Head of caudate nucleus (tissue), 42 donors: ENCODE measurements at places on chromosomes 3 and 15.

GRCh38 chr15:23438816-23439466 lies 8.1 kb downstream of the GOLGA6L2 start:
- DNase-seq: no peak

DNA sequence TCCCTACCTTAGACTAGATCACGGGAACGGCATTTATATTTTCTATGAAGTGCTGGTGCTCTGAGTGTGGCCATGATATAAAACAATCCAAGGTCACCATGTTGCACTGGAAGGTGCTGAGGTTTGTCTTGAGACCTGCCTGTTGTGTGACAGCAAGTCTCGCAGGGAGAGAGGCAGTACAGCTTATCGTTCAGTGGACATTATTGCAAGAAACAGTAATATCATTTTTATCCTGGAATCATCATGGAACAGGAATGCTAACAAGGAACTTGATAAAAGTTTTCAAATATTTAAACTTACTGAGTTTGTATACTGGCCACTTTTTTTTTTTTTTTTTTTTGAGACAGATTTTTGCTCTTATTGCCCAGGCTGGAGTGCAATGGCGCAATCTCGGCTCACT lies 40.0 kb upstream of the GCNT3 start:
- DNase-seq: no peak

DNA sequence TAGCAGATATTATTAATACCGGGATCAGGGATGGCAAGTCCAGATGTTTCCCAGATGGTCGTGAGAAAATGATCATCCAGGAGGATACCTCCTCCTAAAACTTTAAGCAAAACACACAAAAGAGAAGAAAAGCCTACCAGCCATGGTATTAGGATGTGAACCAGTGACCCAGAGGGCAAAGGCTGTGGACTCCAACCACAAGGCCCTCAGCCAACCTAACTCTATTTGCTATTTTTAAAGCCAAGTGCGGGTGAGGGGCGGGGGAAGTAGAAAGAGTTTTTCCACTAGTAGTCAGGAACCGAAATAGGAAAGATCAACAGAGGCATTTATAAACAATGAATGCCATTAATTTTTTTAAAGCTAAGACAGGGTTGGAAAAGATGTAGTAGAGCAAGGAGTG lies 77.4 kb downstream of the STAC start:
- no peak for DNase-seq

GRCh38 chr3:194374935-194375334 lies 5.4 kb upstream of the LRRC15 start:
- no peak for DNase-seq

DNA sequence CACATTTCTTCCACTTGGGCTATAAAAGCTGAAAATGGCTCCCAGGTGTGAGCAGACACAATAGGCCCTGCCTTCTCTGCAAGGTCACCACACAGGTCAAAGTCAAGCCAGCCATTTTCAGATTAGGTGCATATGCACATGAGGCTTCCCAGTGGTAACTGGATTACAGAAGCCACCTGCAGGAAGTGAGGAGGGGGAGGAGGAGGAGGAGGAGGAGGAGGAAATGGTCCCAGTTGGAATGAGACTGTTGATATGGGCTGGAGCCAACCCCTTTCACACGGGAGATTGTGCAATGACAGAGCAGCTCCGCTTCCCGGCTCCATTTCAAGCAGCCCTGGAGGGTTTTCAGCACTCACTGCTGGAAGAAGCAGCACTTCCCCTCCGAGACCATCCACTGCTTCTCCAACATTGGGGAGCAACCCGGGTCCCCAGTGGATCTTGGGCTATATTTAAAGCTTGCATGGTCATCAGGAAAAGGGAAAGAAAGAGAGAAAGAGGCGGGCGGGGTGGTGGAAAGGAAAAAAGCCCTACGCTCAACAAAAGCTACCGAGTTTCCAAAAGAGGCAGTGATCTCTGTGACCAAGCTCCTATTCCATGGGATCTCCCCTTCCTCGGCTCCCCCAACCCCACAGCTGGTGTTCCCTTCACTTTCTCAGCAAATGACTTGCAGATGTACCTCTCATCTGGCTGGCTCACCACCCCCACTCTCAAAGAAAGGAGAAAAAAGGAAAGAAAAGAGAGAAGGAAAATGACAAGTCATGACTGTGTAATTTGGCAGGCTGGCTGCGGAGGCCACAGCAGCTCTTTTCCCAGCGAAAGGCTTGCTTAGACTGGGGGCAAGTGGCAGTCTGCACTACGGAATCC lies 58.3 kb downstream of the LRIG1 start:
- no peak for DNase-seq

DNA sequence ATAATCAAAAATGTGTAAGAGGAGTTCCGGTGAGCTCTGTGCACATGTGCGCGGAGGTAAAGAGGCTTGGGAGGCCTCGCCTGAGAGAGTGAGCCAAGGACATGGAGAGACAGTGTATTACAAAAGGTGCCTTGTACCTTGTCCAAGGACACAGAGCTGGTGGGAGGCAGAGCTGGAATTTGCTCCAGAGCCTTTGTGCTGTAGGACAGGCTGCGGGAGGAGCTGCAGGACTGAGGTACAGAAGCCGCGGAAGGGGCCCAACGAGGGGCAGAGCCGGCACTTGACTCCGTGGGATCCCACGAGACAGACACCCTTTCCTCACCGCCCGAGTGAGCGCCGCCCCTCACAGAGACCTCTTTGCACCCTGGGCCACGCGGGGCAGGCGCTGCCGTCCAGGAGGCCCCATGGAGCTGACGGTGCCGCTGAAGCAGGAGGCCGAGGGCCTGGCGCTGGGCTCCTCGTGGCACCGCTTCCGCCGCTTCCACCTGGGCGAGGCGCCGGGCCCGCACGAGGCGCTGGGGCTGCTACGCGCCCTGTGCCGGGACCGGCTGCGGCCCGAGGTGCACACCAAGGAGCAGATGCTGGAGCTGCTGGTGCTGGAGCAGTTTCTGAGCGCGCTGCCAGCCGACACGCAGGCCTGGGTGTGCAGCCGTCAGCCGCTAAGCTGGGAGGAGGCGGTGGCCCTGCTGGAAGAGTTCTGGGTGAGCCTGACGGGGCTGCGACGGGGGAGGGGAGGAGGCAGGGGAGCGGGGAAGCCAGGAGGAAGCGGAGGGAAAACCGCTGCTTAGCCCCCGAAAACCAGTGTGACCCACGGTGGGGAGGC lies 68.7 kb downstream of the SLTM start:
- peak; percentile 37 for DNase-seq

DNA sequence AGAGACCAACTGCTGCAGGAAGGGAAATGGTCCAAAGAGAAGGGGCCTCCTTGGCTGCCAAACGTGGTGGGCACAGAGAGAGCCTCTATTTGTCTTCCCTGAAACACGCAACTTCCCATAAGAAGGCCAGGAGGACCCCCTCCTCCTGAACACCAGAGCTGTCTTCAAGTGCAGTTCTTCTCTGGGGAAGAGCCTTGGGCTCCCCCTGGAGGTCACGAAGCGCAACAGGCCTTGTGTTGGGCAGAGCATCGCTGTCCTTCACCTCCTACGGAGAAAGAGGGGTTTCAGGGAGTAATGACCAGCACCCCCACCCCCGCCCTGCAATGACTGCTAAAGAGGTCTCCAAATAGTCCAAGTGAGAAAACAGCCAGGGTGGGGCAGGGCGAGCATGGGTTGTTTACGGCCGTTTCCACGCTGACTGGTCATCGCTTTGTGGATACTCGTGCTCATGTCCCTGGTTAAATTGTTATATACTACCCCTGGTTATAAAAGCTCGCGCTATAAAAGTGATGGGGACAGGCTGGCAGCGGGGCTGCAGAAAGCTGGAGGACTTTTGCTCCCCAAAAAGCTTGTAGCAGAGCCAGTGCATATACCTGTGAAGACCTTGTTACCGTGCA lies 397.5 kb upstream of the ATP10A start:
- peak; percentile 37 for DNase-seq

- DNase-seq: no peak
Observed at GRCh38 chr15:65217526-65218482, 6.5 kb upstream of the CILP start.

GRCh38 chr15:55234800-55235104 lies 38.0 kb upstream of the RSL24D1 start:
- no peak for DNase-seq

- DNase-seq: peak; percentile 87
Observed at GRCh38 chr15:98311566-98312188, 336.7 kb upstream of the IGF1R start.

DNA sequence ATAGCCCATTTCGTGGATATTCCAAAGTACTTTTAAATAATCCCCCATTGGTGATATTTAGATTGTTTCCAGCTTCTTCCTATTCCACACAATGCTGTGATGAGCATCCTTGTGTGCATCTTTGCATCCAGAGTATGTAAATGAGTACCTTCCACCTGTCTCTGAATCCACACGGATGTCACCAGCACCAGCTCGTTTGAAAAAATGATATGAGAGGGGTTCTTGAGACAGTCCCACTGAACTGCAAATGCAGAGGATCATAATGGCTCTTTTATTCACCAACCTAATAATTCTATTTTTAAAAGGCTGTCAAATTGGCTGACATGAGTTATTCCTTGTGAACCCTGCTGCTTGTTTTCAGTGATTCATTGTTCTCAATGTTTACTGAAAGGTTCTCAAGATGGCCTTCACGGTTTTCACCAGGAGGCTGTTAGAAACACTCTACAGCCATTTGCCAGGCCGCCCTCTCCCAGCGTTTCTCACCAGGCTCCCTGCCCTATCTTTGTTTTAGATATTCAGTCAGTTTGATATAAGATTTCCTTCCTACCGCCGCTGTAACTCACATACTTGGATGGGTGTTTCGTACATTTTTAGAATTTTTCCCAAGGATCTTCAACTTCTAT lies 96.7 kb upstream of the PTPRG start:
- DNase-seq: no peak

- DNase-seq: no peak
Observed at GRCh38 chr3:42101481-42101880, 10.3 kb downstream of the TRAK1 start.

- no peak for DNase-seq
Observed at GRCh38 chr15:98676586-98677270, 28.4 kb downstream of the IGF1R start.

DNA sequence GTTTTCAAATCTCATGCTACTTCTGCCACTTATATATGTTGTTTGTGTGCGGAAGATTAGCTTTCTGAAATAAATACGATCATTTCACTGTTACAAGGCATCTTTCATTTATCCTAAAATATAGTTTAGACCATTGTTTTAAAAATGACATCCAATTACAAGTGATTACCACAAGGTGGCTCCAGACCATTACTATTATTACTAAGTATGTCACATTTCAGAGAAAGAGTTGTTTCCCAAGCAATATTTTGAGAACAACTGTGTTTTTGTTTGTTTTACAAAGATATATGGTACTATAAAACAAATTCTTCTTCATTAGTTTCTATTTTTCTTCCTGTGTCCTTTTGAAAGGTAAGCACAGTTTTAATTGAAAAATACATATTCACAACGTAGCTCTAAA lies 136.0 kb upstream of the RAP2B start:
- DNase-seq: no peak

DNA sequence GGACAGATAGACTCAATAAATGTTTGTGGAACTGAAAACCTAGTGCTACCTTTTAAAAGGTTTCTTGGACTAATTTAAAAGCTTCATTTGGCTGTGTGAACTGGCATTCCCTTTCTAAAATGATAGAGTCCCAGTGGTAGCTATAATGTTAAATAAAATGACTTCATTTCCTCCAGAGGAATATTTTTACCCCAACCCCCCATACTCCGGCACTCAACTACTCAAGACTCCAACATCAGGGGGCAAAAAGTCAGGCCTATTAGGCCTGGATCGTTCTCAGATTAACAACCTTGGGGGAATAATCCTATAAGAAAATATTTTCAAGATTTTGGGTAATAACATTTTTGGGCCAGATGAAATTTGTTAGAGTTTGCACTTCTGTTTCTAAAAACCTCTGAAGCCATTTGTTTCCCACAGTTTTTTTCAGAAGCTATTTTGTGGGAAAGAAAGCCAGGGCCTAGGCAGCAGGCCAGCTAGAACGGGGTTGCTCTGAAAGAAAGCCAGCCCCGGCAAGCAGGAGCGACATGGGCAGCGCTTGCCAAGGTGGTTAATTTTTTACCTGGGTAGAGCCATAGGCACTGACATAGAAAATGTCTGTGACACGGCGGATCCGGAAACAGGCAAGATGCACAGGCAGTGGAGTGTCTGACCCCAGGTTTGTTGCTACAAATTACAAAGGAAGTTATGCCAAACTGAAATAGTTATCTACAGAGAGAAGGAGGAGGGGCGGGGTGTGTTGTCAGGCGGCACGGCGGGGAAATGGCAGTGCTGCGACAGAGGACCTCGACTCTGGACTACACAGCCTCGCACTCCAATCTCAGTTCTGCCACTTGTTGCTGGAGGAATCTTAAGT lies 84.6 kb downstream of the MAGI1 start:
- peak; percentile 65 for DNase-seq

DNA sequence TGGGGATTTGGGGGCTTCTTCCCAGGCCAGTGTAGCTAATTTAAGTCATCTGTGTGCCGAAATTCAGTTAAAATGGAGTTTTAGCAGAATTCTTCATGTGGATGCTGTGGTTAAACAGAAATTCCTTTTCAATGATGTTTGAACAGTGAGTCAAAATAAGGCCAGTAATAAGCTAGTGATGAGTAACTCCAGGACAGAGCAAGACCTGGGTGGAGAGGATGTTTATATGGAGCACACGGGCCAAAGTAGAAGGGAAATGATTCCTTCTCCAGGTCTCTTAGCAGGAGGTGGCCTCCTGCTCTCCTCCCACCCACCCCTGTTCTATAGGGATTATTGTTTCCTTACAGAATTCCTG lies 31.9 kb upstream of the UACA start:
- DNase-seq: no peak

DNA sequence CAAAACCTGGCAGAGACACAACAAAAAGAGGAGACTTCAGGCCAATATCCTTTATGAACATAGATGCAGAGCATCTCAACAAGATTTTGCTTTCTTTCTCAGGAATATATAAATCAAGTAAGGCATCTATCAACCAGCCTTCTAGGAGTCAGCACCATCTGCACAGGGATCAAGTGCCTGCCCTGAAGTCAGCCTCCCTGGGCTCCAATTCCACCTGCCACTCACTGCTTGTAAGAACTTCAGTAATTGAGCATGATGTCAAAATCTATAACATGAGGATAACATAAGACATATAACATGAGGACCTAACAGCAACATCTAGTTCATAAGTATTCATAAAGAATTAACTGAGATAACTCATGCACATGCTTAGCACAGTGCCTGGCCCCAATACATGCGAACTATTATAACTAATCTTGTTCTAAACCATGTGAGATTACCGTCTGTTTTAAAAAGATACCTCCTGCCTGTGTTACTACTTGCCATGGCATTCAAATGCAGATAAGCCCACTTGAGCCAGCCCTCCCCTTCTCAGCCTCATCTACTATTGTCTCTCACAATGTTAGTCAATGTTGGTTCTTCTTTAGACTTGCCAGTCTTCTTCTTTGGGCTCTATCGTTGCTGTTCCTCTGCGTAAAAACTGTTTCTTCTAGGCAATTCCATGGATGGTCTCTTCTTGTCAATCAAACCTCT lies 91.6 kb downstream of the PLD1 start:
- DNase-seq: no peak
